ENCODE measurements at places on chromosomes 1 and 21. TPM values are rescaled to one million over a fixed set of nuclear protein-coding genes. Genes with fewer than 3 reads are reported as not detected.
A peak's percentile ranks its signal among the peaks of the same experiment; 100 is the strongest.

Gene CXADR
- 28.6 TPM for polyA plus RNA-seq

Gene SH3BGRL3
- polyA plus RNA-seq = 114 TPM

Gene UBL4B
- not detected for polyA plus RNA-seq

Gene HHIPL2
- polyA plus RNA-seq = 0.50 TPM

Gene OR10R2
- not detected for polyA plus RNA-seq

Gene DDR2
- polyA plus RNA-seq = 45.3 TPM

Gene MRPS21
- 54.3 TPM for polyA plus RNA-seq

DNA sequence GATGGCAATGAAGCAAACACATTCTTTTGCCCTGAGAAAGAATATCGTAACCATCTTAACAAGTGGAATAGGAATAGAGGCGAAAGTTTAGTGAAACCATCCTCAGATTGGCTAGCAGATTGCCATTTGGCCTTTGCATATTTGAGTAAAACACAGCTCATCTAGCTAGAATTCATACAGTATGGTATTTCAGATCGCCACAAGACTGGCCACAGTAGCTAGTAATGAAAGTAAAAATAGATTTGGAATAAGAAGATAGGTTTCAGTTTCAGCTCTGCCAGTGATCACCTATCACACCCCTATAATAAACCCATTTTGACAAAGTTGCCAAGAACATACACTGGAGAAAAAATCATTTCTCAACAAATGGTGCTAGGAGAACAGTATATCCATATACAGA lies 294.9 kb downstream of the LRRIQ3 start:
- DNase-seq = no peak

- no peak for DNase-seq
These were observed 56.7 kb downstream of the MRPS6 start for GRCh38 chr21:34129901-34130715.

- DNase-seq = no peak
These were observed 29.0 kb downstream of the NFIA start for GRCh38 chr1:61111084-61112004.

DNA sequence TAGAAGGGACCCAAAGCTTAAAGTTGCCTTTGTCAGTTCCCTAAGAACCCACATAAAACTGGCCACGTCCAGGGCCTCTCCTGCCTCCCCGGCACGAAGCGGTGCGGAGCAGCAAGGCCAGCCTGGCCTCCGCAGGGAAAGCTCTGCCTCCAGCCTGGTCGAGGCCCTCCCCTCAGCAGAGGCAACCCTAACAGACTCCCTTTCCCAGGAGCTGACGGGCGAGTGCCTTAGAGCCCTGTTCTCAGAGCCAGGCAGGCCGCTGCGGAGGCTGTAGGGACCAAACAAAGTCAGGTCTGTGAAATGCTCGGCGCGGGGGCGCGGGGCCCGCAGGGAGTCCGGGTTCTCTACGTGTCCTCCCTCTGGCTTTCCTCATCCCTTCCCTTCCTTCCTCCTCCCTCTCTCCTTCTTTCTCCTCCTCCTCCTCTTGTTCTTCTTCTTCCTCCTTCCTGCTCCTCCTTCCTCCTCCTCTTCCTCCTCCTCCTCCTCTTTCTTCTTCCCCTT lies 40.7 kb downstream of the RIPK4 start:
- DNase-seq = no peak

DNA sequence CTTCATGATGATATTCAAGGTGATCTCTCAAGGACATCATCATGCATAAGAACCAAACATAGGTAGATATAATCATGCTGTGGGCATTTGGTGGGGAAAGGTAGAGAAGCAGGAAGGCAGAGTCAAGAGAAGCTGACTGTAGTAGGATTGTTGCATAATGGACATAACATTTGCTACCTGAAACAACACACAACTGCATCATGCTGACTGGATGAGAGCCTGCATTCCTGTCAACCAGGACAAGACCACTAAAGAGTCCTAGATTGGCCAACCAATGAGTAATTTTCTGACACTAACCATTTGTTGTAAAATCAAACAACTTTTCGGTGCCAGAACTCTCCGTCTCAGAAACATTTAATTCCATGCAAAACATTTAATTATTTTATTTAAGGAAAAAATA lies 377.2 kb downstream of the PLPP3 start:
- no peak for DNase-seq

GRCh38 chr1:155202731-155203515 lies 4.8 kb downstream of the THBS3 start:
- no peak for DNase-seq

- no peak for DNase-seq
These were observed 132.7 kb upstream of the SERTAD4 start for GRCh38 chr1:210099921-210100320.

- no peak for DNase-seq
These were observed 3.6 kb upstream of the KIAA2013 start for GRCh38 chr1:11929849-11930248.

GRCh38 chr1:64539289-64539688 lies 69.4 kb downstream of the CACHD1 start:
- DNase-seq = no peak

GRCh38 chr1:238063454-238063853 lies 172.7 kb upstream of the ZP4 start:
- no peak for DNase-seq

DNA sequence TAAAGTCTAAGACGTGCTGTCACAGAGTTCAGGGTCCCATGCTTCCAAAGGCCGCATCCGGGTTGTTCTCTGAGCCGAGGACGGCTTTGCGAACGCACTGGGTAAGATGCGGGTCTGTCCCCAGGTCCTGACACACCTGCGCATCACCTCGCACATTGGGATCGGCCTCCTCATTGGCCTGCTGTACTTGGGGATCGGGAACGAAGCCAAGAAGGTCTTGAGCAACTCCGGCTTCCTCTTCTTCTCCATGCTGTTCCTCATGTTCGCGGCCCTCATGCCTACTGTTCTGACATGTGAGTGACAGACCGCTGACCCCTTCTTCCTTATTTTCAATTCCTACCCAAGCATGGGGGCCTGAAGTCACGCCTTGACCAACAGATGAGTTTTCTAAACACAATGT lies 25.3 kb downstream of the TFF3 start:
- DNase-seq = peak; percentile 83

GRCh38 chr1:164619006-164619784 lies 60.2 kb downstream of the PBX1 start:
- DNase-seq = no peak

- no peak for DNase-seq
These were observed 626.5 kb downstream of the PTPRC start for GRCh38 chr1:199265319-199265718.

GRCh38 chr1:199913318-199913717 lies 114.2 kb upstream of the NR5A2 start:
- no peak for DNase-seq
